ENCODE measurements at places on chromosomes 11 and 22.
A peak's percentile ranks its signal among the peaks of the same experiment; 100 is the strongest.

DNA sequence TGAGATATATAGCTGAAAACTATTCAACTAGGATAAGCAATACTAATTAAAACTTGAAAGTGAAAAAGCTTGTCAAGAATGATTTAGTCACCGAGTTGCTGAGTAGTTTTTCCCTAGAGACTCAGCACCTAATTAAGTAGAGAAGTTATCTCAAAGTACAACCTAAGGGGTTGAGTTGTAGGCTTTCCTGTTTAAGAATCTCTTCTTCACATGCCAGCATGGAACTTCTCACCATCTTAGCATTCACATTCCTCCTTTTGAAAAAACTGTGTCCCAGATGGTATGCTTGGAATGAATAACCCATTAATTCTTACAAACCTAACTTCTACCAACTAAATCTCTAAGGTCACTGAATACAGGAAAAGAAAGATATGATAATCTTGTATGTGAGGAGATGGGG, 303.3 kb upstream of the ZC3H12C start:
- no peak for DNase-seq

DNA sequence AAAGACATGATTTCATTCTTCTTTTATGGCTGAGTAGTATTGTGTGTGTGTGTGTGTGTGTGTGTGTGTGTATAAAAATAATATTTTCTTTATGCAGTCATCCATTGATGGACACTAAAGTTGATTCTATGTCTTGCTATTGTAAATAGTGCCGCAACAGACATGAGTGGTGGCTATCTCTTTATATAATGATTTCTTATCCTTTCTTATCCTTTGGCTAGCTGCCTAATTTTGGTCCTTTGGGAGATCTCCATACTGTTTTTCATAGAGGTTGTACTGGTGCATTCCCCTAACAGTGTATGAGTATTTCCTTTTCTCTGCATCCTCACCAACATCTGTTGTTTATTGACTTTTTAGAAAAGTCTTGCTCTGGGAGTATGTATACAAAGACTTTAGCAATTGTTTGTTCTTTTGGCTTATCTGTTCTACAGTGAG, 107.0 kb downstream of the STIM1 start:
- no peak for DNase-seq

GRCh38 chr11:80118073-80118472, 677.2 kb upstream of the TENM4 start:
- no peak for DNase-seq

GRCh38 chr22:37862570-37863325, 13.5 kb downstream of the EIF3L start:
- DNase-seq: no peak

GRCh38 chr11:120719348-120719747, 207.8 kb downstream of the GRIK4 start:
- DNase-seq: no peak

DNA sequence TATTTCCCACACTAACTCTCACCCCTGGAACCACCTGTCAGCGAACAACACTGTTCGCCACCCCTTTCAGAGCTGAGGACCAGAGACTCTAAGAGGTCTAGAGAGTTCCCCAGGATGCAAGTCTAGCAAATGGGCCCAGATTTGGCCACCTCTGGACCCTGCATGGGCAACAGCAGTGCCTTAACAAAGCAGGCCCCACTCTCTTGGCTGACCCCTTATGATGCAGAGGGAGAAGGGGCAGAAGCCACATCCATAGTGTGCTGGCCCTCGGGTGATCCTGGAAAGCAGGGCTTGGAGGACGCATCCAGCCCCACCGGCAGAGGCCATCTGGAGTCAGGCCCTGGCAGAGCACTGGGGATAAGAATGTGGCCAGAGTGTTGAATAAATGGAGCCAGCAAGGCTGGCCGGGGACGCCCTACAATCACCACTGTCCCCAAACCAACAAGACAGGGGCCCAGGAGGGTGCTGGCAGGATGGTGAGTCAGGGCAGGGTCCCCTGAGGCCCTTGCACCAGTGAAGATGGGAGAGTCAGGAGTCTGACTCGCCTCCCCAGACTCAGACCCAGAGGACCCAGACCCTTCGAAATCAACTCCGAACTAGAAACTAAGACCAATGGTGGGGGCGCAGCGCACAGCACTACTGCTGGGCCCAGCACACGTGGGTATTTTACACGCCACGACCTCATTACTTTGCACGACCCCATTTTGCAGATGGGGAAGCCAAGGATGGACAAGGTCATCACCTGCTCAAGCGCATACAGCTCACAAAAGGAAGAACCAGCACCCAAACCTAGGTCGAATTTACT, 6.5 kb downstream of the CSNK1E start:
- no peak for DNase-seq

DNA sequence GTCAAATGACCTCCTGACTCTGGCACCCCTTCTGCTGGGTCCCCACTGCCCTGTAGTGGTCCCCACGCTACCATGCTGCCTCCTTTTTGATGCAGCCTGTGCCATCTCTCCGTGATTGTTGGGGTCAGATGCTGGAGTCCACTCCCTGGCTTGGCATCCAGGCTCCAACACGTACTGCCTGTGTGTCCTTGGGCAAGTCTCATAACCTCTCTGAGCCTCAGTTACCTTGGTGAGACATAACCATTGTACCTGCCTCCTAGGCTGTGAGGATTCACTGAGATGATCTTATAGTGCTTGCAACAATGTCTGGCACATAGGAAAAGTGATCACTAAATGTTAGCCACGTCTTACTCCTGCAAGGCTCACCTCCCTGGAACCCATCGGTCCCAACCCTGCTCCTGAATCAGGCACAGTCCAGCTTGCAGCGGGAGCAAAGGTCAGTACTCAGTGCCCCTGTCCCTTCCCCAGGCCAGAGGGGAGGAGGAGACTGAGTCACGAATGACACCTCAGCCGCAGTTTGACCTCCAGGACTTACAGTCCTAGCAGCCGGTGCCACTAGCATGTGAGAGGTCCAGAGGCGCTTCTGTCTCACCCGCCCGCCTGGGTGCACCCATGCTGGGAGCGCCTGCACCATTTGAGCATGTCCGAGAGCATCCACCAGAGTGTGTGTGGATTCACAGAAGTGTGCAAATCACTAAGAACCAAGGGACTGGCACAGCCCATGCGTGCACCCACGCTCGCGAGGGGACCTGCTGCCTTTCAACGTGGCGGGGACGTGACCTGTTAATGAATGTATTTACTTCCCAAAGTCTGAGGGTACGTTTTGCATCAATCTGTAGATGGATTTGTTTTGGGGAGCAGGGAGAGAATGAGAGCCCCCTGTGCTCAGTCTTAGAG, 3.0 kb upstream of the APOA4 start:
- no peak for DNase-seq

DNA sequence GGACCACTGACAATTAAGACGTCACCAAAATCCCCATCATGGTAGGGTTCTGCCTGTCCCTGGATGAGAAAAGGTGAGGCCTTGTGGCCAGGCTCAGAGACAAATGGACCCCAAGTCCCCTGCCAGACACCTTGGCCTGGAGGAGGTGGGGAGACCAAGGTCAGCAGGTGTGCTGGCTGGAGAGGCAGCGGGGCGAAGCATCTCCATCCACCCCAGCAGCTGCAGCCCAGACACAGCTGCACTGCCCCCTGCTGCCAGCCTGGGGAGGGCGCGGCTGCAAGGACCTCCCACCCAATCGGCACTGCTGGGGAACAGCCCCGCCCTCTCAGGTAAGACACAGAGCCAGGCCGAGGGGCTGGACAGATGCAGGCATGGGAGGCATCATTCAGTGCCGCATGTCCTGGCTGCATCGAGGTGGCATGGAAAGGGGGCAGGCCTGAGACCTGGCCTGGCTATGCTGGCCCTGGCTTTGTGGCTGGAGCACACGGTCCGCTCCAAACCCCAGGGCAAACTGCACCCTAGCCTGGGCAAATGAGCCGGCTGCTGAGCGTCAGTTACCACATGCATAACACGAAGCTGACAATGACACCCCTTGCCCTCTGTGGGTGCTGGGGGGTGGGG, 12.2 kb upstream of the MFNG start:
- peak; percentile 36 for DNase-seq

DNA sequence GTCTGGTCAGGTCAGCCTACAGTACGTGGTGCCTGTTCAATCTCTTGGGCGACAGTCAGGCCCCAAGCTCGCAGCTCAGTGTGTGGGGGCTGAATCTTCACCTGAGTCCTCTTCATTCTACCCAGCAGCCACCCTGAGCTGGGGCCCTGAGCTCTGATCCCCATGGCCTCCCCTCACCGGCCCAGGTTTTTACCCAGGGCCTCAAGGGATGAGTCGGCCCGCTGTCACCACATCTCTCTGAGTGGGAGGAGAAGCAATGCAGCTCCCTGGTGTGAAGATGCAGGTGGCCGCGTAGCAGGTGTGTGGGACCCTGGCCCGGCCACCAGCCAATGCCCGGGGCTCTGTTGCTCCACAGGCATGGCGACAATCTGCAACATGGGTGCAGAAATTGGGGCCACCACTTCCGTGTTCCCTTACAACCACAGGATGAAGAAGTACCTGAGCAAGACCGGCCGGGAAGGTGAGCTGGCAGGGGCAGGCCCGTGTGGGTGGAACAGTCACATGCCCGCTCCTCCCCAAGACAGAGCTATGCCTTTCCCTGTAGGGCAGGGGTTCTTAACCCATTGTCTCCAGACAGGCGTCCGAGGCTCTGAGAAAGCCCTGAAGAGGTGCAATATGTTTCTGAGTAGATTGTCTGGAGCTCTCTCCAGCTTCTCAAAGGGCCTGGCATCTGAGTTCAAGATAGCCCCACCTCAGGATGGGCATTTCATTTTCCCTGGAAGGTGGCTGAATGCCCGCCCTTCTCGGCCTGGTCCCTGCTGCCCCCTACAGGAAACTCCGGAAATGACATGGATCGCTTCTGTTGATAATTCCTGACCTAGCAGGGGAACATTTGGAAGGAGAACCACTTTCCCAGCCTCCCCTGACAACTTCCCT, 26.9 kb downstream of the POLR3H start:
- DNase-seq: no peak

DNA sequence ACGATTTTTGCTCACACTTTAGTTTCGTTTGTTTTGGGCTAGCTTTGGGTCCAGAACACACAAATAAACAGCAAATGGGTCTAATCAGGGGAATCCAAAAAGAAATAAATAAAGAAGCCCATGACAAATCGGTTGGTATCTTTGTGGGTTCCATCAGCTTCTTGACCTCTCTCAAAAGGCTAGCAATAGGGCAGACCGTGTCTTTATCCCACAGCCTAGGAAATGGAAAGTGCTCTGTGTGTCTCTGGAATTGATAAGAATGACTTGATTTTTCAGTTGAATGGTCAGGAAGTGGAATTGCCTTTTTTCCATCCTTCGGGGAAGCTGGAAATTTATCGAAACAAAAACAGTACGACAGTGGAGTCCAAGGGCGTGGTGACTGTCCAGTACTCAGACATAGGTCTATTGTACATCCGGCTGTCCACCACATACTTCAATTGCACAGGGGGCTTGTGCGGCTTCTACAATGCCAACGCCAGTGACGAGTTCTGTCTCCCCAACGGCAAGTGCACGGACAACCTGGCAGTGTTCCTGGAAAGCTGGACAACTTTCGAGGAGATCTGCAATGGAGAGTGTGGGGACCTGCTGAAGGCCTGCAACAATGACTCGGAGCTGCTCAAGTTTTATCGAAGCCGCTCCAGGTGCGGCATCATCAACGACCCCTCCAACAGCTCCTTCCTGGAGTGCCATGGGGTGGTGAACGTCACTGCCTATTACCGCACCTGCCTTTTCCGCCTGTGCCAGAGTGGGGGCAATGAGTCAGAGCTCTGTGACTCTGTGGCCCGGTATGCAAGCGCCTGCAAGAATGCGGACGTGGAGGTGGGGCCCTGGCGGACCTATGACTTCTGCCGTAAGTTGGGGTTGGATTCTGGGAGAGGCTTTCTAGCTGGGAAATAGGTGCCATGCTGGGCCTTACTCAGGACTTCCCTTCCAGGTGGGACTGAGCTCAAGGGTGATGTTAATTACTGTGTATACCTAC, 28.6 kb downstream of the TECTA start:
- DNase-seq: no peak

- no peak for DNase-seq
Observed at GRCh38 chr22:20095521-20095920, 15.5 kb downstream of the DGCR8 start.

DNA sequence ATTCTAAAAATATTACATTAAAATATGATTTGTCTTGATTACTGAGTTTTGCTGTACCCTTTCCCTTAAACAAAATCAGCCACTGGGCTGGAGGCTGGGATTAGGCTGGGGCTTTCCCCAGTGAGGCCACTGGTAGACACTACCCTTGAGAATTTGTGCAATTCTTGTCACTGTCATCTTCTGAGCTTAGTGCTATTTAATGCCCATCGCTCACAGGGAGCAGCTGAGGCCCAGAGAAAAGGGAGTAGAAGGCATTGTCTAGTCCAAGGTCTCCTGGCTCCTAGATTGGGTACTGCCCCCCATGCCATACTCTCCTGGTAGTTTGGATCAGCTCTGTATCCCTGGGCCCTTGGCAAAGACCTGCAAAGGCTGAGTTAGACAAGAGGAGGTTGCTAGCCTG, 6.7 kb downstream of the CHRM1 start:
- no peak for DNase-seq

DNA sequence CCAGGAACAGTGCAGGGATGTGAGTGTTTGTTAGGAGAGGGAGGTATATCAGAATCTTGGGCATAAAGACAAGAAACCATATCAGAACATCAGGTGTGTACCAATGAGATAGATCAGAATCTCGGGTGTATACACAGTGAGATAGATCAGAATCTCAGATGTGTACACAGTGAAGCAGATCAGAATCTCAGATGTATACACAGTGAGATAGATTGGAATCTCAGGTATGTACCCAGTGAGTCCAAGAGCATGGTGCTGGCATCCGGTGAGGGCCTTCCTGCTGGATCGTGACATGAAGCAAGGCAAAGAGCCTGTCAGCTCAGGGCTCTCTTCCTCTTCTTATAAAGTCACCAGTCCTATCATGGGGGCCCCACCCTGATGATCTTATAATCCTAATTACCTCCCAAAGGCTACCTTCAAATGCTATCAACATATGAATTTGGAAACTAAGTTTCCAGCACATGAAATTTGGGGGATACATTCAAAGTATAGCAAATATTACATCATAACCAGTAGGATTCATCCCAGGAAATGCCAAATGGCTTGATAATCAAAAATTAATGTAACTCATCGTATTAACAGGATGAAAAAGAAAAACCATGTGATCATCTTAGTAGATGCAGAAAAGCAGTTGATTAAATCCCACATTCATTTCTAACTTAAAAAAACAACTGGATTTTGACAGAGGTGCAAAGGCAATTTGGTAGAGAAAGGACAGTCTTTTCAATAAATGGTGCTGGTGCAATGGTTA, 28.6 kb downstream of the PPARA start:
- DNase-seq: no peak

DNA sequence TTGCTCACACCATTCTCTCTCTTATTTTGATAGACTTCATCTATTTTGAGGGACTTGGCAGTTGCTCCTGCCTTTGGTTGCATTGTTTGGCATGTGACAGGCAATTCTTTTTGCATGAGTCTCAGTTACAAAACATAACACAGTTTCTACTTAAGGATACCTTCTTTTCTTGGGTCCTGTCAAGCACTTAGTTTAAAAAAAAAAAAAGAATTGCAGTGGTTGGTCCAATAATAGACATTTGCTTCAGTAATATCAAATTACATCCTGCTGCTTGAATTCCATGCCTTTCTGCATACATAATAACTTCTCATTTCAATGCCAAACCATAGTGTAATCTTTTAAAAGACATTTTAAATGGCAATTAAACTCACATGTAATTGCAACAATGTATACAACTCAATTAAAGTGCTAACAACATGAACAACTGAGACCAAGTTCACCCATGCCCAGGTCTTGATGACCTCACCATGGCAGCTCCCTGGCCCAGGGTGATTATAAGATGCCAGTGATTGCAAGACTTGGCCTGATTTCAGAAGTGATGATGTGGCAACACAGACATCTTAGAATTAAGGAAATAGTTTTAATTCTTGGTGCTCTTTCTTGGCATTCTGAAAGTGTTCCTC, 32.2 kb upstream of the PLET1 start:
- DNase-seq: no peak
